Lung microvascular endothelial cell (primary cell): ENCODE measurements at places on chromosomes 7 and 10.

GRCh38 chr10:128209862-128210214 lies 83.6 kb upstream of the MKI67 start:
- no peak for DNase-seq

- DNase-seq: no peak
These were observed 457.0 kb downstream of the DPP6 start for GRCh38 chr7:154509192-154509591.

DNA sequence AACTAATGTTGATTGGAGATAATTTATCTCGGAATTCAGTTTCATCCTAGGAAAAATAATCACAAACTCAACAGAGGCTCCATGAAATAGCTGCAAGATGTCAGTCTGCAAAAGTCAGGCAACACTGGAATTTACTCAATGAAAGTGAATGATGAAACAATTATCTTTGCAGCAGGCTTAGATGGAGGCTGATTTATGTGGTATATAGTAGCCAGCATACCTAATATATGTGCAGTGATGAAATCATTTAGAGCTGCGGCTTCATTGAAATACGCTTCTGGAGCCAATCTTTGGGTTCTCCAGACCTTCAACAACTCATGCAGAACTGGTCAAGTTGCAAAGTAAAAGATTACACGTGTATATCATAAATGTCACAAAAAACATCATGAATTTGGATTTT lies 113.3 kb downstream of the ITGA8 start:
- no peak for DNase-seq

- peak; percentile 90 for DNase-seq
These were observed 217.8 kb upstream of the SEMA3A start for GRCh38 chr7:84412161-84412969.

GRCh38 chr7:7639847-7640220 lies 718 bp upstream of the UMAD1 start:
- DNase-seq: peak; percentile 38

DNA sequence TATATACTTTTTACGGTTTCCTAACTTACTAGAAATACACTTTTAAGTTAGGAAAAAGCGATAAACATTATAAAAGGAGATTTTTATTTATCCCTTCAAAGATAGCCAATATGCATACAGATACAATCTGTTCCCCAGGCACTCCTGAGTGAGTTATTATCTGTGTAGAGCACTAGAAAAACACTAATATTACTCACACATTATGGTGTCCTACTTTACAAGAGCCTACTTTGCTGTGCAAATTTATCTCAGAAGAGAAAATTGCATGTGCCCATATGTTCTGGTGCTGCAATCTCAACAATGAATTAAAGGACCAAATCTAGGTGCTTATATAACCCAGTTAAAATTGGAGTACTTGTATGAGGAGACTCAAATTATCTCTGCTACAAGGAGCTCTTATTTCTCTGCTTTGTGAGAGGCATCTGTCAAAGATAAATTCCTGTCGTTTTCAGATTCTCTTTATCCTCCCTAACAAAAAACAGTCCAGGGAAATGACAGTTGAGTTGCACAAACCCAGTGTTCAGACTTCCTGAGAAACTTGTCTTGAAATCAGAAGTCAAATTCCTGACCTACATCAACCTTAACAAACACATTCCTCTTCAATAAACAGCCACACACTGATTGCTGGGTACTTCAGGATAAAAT lies 28.9 kb downstream of the CPA1 start:
- peak; percentile 25 for DNase-seq

- DNase-seq: no peak
These were observed 89.0 kb upstream of the PIP4K2A start for GRCh38 chr10:22803261-22803885.

DNA sequence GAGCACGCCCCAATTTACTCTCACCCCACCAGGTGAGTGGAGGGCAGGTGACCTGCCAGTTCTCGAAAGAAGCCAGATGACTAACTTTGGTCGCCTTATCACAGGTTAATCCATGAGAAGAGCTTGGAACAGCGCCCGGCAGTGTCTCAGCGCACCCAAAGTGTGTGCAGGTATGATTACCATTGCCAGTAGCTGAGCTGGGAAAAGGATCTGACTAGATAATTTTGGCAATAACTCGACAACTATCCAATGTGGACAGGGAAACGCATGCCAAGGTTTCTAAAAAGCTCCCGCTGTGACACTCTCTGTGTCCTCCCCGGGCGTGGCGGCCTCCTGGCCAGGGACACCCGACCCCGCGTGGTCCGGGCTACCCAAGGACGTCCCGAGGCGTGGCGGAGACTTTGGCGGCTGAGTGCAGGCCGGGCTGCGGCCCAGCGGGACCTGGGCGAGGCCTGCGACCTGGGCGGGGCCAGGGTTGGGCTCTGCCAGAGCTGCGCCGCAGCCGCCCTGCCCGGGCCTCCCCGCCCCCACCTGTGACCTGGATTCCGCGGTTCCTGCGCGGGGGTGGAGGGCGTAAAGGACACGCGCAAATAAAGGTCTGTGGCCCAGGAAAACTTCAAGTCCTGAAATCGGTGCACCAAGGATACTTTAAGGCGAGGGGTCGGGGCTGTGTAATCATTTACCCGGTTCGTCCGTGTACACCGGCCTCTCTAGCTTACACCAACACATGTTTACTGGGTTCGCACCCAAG lies 13.7 kb upstream of the WAPL start:
- DNase-seq: peak; percentile 11

- DNase-seq: no peak
These were observed 1057.5 kb downstream of the GATA3 start for GRCh38 chr10:9111976-9112375.

- DNase-seq: no peak
These were observed 6.2 kb upstream of the SPOCK2 start for GRCh38 chr10:72094574-72094973.

- DNase-seq: no peak
These were observed 89.6 kb downstream of the PODXL start for GRCh38 chr7:131466735-131467365.

GRCh38 chr7:19470031-19470430 lies 238.8 kb downstream of the POLR1F start:
- DNase-seq: no peak

DNA sequence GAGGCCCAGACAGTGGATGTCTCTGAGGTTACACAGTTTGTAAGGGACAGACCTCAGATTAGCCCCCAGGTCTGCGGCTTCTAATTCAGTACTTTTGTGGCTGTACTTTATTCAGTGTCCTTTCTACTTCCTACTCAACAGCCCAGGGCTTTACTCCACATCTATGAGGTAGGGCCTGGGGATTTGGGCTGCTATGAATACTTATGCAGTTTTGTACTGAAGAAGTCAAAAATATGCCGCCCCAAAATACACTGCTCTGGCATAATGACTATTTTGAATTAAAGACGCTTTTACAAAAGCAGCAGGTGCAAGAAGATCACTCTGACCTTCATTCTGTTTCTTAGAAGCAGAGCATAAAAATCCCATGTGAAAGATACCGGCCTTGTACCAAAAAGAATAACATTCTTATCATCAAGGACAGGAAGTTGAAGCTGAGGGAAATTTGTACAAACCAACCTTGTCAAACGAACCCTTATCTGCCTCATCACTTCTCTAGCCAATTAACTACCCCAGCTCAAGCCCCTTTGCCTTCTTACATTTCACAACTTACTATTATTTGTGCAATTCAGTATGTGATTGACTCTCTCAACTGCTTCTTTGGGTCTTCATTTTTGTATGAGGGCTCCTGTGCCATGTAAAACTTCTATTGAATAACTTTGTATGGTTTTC lies 26.1 kb upstream of the TRUB1 start:
- no peak for DNase-seq

- DNase-seq: no peak
These were observed 816.2 kb downstream of the NRG3 start for GRCh38 chr10:82691211-82691610.

DNA sequence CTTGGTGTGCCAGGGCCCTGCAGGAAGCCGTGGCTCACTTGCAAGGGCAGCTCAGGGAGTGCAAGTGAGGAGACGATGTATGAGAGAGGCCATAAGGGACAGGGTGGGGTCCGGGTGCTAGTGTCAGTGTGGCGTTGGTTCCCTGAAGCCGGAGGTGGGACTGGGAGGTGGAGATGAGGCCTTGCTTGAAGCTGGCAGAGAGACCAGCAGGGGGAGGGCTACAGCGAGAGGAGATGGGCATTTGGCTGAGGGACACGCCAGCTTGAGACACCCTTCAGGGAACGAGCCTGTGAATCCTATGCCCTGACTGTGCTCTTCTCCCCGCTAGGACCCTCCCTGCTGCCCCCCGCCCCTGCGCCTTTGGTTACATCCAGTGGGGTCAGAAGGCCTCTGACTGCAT lies 529.1 kb downstream of the TCERG1L start:
- DNase-seq: no peak

DNA sequence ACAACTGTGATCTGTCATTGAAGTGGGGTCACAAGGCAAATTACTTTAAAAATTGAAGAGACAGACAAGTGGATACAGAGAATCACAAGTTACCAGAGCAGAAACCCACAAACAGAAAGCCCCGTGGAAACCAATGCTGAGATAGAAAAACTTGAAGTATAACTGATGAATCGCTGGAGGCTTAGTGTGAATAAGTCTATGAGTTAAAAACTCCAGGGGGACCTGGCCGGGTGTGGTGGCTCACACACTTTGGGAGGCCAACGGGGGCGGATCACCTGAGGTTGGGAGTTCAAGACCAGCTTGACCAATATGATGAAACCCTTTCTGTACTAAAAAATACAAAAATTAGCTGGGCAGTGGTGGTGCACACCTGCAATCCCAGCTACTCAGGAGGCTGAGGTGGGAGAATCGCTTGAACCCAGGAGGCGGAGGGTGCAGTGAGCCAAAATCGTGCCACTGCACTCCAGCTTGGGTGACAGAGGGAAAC lies 69.7 kb upstream of the ZNRF2 start:
- DNase-seq: no peak

DNA sequence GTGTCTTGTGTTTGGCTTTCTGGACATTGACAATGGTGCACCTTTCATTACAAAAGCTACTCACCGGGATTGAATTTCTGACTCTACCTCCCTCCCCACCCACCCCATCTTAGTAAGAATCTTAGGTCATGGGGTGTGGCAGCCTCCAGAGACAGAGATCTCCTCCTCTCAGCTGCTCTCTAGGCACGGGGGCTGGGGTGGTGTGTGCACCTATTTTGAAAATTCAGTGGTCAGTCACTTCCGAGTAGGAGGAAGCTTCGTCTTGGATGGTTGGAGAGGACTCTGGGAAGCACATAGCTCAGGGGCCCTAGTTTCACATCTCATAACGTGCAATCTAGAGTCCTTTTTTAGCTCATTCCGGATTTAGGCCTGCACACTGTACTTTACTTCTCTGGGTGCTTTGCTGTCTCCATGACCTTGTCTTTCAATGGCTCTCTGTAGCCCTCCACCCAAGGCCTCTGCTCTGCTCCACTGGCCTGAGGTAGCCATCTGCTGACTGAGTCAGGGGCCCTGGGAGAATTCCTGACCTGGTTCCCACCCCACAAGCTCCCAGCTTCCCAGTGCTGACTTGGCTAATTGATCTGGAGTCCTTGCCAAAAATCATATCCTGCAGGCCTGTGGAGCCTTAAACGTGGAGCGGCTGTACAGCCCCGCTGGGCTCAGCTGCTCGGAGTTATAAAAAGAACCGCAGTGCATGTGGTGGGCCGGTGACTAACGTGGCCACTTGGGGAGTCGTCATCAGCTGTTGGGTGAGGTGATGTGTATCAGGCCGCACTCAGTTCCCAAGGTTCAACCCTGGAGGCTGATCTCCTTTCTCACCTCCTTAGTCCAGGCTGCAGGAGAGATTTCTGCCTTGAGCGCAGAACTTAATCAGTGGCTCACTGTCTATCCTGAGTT lies 19.3 kb upstream of the ADAMTS14 start:
- peak; percentile 48 for DNase-seq

DNA sequence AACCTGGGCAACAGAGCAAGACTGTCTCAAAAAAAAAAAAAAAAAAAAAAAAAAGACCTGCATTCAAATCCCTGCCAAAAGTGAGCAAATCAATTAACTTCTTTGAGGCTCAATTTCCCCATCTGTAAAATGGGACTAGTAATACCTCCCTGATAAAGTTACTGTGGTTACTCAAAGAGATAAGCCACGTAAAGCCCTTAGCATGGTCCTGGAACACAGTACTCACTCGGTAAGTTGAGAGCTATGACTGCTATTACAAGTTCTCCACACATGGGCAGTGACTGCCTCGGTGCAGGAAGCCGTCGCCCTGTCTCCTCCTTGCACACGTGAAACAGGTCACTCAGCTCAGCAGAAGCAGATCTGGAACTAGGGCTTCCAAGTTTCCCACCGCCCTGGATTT lies 37.9 kb downstream of the DDIT4 start:
- DNase-seq: no peak

DNA sequence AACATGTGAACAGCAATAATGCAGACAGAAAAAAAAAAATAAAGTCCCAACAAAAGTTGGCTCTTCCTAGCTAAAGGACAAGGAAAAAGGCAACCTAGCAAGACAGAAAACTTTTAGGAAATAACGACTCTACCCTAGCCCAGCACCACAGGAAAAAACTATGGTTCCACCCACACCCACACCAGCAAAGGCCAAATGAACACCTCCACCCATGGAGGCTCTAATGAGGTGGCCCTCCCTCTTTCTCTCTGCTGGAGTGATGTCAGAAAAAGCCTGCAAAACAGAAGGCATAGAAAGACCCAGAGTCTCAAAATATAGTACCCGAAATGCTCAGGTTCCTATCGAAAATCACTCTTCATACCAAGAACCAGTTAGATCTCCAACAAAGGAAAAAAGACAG lies 28.4 kb downstream of the SYPL1 start:
- DNase-seq: no peak

DNA sequence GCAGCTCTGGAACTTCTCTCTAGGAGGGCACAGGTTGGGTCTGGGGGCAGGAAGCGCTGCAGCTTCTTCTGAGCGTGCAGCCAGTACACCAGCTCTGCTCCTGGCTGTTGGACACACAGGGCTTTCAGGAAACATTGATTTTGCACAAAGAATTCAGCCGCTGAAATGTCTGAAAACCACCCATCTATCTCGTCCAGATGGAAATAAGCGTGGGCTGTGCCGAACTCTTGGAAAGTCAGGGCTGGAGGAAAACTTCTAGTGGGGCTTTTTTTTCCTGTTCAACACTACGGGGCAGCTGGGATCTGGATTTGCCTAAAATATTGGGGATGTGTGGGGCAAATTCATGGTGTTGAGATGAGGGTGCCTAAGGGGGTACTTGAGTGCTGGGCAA lies 31.2 kb downstream of the PALD1 start:
- DNase-seq: peak; percentile 37

DNA sequence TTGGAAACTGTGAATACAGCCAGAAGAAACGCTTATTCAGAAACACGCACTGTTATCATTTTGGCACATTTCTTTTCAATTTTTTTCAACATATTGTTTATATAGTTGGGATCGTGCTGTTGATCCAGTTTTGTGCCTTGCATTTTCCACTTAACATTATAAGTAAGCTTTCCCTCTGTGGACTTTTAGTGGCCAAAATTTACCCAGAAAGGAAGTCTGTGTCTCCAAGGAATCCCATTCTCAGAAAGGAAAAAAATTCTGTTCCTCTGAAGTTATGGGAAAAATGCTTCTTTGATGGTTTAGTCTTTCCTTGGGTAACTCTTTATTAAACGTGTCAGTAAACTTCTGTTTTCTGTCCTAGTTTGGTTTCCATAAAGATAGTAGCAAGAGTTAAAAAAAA lies 280.0 kb downstream of the REEP3 start:
- DNase-seq: no peak
